ENCODE measurements at places on chromosomes 7 and 10. TPM values are rescaled to one million over a fixed set of nuclear protein-coding genes. Genes with fewer than 3 reads are reported as not detected.
A peak's percentile ranks its signal among the peaks of the same experiment; 100 is the strongest.

GRCh38 chr7:138388673-138389491, 71.2 kb upstream of the TRIM24 start:
- no peak for DNase-seq

- no peak for DNase-seq
Measured at GRCh38 chr10:76141376-76141775, 710.0 kb downstream of the LRMDA start.

GRCh38 chr7:39353615-39354376, 212.4 kb upstream of the YAE1 start:
- peak; percentile 88 for DNase-seq

- peak; percentile 56 for DNase-seq
Measured at GRCh38 chr7:44565097-44565794, 8.5 kb downstream of the DDX56 start.

DNA sequence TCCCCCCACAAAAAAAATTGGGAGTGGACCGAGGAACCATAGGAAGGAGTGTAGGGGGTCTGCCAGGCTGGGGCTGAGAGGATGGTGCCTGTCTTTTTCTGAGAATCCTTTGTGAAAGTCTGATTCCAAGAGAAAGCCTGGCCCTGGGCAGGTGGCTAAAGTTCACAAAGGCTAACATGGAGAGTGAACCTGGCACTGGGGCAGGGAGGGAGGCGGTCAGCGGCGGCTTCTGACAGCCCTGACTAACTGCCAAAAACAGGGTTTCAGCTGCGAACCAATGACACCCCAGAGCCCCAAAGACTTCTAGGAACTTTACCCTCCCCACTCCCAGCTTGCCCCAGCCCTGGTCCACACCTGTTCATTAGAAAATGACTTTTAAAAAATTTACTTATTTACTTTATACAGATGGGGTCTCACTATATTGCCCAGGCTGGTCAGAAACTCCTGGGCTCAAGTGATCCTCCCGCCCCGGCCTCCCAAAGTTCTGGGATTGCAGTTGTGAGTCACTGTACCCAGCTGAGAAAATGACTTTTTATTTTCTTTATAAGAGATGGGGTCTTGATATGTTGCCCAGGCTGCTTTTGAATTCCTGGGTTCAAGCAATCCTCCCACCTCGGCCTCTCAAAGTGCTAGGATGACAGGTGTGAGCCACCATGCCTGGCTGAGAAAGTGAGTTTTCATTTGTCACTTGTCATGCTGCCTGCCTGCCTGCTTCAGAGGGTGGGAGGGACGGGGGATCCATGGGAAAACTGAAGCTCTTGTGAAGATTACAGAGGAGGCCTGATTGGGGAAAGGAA, 61.0 kb upstream of the DUSP5 start:
- DNase-seq: no peak

GRCh38 chr10:130354573-130354954, 218.4 kb downstream of the GLRX3 start:
- no peak for DNase-seq

- peak; percentile 39 for DNase-seq
Measured at GRCh38 chr10:58399410-58399809, 14.2 kb downstream of the TFAM start.

DNA sequence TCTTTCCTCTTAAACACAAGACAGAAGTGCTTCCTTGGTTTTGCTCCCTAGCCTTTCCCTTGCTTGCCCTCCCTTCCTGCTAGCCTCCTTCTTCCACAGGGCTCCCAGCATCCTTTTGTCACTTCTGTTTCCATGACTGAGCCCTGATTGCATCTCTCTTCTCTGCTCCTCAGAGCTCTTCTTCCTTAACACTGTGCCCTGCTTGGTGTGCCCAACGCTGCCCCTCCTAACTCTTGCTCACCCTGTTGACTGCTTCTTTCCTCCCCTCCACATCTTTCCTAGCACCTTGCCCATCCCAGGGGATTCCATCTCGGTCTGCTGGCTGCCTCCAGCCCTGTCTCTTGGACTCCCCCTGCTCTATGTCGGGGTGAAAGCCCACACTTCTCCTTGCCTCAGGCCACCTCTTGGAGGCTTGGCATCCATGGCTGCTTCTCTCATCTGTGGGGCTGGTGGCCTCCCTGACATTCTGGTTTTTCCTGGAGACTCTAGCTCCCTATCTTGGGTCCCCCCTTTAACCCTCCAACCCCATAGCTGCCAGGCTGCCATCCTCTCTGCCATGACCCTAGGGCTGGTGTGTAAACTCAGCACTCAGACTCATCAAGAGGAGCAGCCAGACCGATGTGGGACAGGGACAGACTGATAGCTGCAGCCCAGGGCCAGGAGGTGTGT, 5.8 kb downstream of the IGFBP1 start:
- no peak for DNase-seq

DNA sequence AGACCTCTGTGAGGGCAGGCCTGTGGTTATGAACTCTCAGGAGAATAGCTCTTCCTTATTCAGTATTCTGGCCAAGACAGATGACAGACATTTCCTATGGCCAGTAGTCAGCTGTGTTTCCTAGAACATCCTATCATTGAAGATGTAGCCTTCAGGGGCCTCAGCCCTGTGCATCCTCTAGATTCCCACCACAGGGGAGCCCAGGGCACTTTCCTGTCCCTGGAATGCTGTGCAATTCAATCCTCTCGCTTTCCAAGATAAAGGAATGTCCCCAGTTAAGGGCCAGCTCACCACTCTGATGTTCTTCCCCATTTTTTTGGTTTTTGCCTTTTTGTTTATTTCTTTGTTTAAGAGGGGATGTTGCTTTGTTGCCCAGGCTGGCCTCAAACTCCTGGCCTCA, 578.8 kb upstream of the C7orf33 start:
- no peak for DNase-seq

- DNase-seq: no peak
Measured at GRCh38 chr7:155353256-155353897, 55.7 kb downstream of the INSIG1 start.

DNA sequence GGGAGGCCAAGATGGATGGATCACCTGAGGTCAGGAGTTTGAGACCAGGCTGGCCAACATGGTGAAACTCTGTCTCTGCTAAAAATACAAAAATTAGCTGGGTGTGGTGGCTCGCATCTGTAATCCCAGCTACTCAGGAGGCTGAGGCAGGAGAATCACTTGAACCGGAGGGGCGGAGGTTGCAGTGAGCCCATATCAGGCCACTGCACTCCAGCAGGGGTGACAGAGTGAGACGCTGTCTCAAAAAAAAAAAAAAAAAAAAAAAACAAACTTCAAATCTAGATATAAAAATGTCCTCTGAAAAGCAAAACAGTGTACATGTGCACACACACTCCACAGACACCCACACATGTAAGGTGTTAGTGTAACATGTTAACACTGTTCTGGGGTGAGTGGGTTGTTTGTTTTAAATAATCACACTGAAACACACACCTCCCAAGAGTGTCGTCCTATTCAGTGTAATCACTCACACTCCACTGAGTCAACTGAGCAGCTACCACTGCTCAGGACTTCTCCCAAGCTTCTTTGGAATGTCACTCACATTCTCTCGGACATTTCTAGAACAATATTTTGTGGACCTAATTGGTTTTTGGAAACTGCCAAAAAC, 12.8 kb upstream of the RGS10 start:
- DNase-seq: no peak

DNA sequence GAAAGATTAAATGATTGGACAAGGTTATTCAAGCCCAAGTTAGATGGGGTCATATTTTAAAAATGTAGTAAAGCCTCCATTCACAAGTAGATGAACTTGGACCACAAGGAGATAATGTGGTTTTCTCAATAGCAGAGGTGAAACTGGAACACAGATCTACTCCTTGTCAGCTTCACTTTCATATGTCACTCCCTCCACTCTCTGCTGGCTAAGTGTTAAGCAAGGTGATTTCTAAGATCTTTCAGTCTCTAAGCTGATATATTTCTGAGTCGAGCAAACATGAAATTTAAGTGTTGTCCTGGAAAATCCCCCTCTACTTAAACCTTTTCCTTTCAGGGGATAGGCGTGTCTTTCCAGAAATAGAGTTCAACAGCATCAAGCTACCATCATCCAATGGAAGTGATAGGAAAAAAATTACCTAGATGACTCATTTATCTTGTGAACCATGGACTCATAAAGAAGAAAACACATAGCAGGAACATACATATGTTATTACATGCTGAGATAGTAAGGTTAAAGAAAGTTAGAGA, 275.0 kb downstream of the PTEN start:
- no peak for DNase-seq

DNA sequence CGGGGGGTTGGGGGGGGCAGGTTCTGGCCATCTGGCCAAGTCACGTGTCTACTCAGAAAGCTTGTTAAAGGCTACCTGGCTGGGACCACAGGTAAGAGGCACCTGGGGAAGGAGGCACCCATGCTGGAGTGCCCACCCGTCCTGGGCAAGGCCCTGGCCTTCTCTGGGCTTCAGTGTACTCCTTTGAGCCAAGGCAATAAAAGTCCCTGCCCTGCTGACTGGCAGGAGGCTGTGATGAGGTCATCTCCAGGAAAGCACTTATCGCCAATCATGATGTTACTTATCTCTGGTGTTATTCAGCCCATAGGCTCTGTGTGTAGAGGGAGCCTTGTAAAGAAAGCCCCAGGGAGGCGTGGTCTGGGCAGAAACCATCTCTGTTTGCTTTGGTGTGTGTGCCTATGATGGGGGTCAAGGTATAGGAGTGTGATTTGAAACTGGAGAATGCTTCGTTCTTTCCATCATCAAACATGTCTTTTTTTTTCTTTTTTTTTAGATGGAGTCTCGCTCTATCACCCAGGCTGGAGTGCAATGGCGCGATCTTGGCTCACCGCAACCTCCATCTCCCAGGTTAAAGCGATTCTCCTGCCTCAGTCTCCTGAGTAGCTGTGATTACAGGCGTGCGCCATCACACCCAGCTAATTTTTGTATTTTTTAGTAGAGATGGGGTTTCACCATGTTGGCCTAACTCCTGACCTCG, 2.5 kb upstream of the CLDN4 start:
- peak; percentile 36 for DNase-seq

- DNase-seq: peak; percentile 54
Measured at GRCh38 chr7:41481353-41481752, 221.5 kb downstream of the INHBA start.

DNA sequence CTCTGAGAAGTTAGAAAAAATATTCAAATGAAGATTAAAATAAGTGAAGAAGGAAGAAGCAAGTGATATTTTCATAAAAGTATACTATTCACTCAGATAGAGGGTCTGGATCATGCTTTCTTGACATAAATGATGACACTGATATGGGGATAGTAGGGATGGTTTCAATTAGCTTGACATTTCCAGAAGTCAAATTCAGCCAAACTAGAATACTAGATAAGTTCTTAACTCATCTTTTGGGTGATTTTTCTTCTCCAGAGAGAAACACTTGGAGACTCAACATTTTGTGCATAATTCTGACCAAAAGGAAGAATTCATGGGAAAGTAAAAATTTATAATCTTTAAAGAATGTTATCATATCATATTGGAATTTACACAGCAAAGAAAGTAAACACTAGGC, 152.0 kb upstream of the LRGUK start:
- DNase-seq: peak; percentile 16

GRCh38 chr7:18494821-18495408, 634 bp upstream of the HDAC9 start:
- DNase-seq: no peak

GRCh38 chr7:43018446-43018845, 86.3 kb downstream of the MRPL32 start:
- peak; percentile 45 for DNase-seq

- no peak for DNase-seq
Measured at GRCh38 chr10:113118882-113119281, 168.8 kb downstream of the TCF7L2 start.

- no peak for DNase-seq
Measured at GRCh38 chr7:96173781-96174180, 148.1 kb downstream of the SLC25A13 start.

GRCh38 chr7:12403287-12404181, at the start of gene VWDE:
Gene VWDE (minus strand): TSS chr7:12403865. CDS start chr7:12403716, 149 bp downstream.
- DNase-seq: peak; percentile 39

GRCh38 chr7:348962-349743, 59.2 kb downstream of the FOXL3 start:
- DNase-seq: no peak

DNA sequence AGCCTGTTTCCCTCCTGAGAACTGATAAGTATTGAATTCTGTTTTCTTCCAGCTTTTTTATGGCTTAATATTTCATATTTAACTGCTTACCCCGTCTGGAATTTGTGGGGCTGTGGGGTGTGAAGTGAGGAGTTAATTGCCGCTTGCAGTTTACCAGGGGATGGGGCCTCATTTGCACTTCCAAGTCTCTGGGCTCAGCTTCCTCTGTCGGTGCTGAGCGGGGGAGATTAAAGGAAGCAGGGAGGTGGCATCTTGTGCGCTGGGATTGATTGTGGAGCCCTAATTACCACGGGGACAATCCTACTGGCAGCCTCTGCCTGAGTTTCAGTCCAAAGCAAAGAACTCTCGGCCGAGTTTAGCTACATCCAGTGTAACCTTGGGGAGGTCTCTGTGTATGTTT, 33.4 kb downstream of the ELFN1 start:
- DNase-seq: no peak

GRCh38 chr7:380711-381210, 90.8 kb downstream of the FOXL3 start:
- no peak for DNase-seq

GRCh38 chr7:101308245-101309085, 13.1 kb downstream of the IFT22 start:
- peak; percentile 51 for DNase-seq

- DNase-seq: no peak
Measured at GRCh38 chr7:54109501-54109900, 432.7 kb upstream of the VSTM2A start.

- DNase-seq: peak; percentile 98
Measured at GRCh38 chr7:137992550-137993394, 9.1 kb downstream of the CREB3L2 start.

Gene ZNF365
- 1.2 TPM for polyA plus RNA-seq

Gene GUSB
- polyA plus RNA-seq: 42.6 TPM

Gene TMEM213
- polyA plus RNA-seq: not detected

Gene ACHE
- 0.07 TPM for polyA plus RNA-seq

Gene GAD2
- polyA plus RNA-seq: not detected

Gene MUC12
- 0.95 TPM for polyA plus RNA-seq

Gene EBLN1
- not detected for polyA plus RNA-seq

Gene IL15RA
- 5.9 TPM for polyA plus RNA-seq

Gene WNT16
- polyA plus RNA-seq: 7.3 TPM

Gene ZPBP
- not detected for polyA plus RNA-seq

Gene LRRC18
- polyA plus RNA-seq: 0.08 TPM

Gene GNB2
- polyA plus RNA-seq: 145 TPM

Gene KCNH2
- polyA plus RNA-seq: 0.20 TPM
